Osteocyte (in vitro differentiated cells): ENCODE measurements at places on chromosomes 2 and 18. TPM values are rescaled to one million over a fixed set of nuclear protein-coding genes. Genes with fewer than 3 reads are reported as not detected.

CFC1 gene
- total RNA-seq = not detected in 2 replicates

- no peak for DNase-seq
Observed at GRCh38 chr2:222353993-222354392, 55.2 kb upstream of the PAX3 start.

DNA sequence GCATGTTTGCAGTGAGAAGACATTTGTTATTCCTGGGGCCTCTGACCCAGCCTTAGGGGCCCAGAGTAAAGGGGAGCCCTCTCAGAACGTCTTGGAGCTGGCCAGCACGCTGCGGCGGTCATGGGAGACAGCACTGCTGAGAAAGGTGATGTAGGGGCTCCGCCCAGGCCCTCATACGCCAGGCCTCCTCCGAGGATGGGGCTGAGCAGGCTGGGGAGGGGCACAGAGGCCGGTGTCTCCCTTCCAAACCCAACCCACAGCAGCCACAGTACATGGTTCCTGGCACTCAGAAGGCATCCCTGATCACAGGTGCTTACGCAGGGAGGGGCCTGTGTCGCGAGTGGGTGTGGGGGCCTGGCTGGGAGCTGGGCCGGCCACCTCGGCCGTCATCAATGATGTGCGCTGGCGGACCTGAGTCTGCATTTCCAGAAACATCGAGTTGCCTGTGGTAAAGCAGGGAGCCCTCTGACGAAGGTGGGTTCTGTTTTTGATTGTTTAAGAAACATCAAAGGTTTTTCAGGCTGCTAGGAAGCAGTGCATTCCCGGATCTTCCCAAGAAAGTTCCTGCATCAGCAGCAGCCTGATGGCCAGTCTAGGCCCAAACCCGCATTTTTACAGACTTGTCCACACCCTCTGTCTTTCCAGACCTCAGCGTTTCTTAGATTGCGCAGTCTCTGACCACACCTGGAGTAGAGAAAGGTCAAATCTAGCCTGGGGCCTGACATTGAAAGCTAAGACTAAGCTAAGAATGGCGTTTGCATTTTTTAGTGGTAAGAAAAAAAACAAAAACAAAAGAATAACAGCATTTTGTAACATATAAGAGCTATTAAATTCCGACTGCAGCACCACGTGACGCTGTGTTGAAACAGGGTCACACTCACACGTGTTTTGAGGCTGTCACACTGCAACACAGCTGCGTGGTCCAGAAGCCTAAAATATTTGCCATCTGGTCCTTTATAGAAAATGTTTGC, 51.2 kb upstream of the PXDN start:
- no peak for DNase-seq

DNA sequence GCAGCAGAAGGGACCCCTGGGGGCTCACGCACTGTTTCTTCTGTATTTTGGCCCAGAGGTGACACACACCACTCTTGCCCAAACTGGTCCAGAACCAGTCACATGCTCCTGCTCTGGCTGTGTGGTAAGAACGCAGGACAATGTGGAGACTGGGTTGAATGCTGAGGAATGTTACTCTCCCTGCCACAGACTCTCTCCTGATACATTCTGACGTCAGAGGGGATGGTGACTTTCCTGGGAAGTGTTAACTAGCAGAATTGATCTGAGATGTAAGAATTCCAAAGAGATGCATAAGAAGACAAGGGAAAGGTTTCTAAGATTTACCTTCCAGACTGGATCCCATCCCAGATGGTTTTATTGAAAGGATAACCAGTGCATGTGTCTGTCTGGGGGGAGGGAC, 100.8 kb downstream of the ASB1 start:
- no peak for DNase-seq

- no peak for DNase-seq
Observed at GRCh38 chr2:36584148-36584794, 13.7 kb downstream of the FEZ2 start.

DNA sequence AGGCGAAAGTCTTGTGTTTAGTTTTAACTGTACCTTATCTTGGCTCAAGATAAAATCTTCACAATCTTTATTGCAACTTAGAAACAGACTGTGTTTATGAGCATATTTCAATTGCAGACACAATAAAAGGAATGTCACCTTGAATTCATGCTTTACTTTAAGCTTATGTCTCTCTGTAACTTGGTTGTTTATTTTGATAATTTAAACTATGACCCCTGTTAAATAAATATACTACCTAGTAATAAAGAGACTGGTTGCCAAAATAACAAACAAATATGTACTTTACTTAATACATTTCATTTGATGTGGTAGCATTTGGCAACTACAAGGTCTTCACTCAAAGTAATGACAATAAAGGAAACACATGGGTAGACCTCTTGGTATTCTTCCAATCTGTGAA, 202.6 kb downstream of the KCNJ3 start:
- no peak for DNase-seq

STARD6 gene
- not detected in 2 replicates for total RNA-seq

DNA sequence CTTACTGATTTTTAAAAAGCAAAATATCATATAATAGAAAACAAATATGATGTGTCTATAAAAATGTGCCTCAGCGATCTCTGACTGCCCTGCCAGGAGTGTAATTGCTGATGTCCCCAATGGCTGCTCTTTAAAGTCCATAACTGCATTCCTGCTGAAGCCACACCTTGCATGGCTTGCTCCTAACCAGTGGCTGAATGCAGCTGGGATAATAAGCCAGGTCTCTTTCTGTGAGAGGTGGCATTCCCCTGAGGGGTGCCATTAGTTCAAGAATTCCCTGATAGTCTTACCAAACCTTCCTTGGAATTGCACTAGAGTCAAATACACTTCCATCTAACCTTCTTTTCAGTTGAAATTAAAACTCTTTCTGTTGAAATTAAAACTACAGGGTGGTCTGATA, 125.8 kb upstream of the ZNF804A start:
- no peak for DNase-seq

DNA sequence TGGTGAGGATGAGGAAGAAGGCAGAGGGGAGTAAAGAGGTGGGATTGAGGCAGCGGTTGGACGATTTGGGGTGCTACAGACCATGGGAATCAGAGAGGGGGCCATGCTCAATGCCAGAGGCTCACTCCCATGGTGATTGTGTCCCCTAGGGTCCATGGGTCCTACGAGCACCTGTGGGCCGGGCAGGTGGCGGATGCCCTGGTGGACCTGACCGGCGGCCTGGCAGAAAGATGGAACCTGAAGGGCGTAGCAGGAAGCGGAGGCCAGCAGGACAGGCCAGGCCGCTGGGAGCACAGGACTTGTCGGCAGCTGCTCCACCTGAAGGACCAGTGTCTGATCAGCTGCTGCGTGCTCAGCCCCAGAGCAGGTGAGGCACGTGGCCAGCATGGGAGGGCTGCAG, 5.2 kb downstream of the CAPN10 start:
- DNase-seq = no peak

DNA sequence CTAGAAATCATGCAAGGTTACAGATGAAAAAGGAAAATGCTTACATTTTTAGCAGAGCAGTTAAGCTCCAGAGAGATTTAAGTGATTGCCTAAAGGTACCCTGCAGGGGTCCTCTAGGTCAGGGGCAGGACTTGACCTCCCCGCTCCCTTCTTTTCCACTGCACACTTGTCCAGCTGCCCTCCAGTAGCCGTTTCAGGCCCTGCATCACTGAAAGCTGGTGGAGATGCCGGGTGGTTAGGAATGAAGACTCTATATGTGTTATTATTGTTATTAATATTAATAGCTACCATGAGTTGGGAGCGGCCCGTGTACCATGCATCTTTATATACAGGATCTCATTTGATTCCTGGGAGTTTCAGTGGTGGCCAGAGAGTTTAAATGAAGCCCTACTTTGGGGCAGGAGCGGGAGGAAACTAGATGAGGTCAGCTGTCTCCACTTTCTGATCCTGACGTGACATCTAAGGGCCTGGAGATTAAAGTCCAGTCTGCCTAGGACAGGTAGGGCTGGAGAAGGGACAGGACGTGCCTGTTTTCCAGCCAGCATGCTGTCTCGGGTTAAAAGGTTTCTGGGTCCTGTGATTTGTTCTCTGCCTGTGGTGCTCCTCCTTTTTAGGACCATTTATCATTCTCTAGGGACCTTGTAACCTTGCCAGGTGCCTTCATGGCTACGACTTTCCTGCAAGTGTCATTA, 2.1 kb downstream of the TMEM37 start:
- DNase-seq = no peak

IL37 gene
- total RNA-seq = not detected in 2 replicates

CHMP3 gene
- 111 and 124 TPM in 2 replicates for total RNA-seq

DNA sequence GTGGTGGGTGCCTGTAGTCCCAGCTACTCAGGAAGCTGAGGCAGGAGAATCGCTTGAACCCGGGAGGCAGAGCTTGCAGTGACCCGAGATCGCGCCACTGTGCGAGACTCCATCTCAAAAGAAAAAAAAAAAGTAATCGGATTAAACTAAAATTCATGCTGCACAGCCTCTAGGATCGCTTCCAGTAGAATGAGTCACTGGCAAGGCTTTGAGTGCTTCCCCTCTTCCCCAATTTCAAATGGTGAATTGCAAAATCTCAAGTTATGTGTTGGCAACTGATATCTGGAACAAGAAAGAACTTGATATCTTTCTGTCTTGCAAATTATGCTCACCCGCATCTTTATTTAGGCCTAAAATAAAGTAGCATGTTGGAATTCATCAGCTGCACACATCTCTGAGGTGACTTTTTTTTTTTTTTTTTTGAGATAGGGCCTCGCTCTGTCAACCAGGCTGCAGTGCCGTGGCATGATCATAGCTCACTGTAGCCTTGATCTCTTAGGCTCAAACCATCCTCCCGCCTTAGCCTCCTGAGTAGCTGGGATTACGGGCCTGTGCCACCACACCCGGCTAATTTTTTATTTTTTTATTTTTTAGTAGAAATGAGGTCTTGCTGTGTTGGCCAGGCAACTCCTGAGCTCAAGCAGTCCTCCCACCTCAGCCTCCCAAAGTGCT, 12.7 kb downstream of the TTC39C start:
- DNase-seq = no peak

- no peak for DNase-seq
Observed at GRCh38 chr2:10433947-10434885, 13.9 kb downstream of the ODC1 start.

DNA sequence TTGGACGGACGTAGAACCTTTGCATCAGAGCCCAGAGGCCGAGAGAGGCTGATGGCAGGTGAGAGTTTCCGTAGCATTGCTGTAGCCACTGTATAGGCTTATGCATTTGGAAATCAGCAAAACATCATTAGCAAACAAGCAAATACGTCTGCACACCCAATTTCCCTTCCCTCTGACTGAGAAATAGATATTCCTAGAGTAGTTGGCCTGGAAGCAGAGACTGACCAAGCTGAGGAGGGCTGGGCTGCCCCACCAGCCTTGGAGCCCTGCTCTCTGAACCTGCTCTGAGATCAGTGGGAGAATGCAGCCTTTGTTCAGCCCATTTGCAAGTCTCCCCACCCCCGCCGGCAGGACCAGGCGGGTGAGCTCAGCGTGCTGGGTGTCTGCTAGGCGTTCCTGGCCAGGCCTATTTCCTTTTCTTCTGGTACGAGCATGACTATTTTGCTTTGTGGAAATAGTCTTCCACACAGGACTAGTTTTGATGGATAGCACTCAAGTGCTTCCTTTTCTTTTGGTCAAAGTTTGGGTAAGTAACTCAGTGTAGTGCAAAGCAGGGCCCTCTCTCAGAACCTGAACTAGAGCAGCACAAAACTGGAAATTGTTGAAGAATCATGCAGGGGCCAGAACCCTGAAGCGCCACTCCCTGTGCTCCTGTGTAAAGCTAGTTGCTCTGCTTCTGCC, 21.9 kb upstream of the RNF149 start:
- DNase-seq = no peak

- DNase-seq = no peak
Observed at GRCh38 chr2:166671235-166671634, 177.2 kb upstream of the SCN7A start.

DNA sequence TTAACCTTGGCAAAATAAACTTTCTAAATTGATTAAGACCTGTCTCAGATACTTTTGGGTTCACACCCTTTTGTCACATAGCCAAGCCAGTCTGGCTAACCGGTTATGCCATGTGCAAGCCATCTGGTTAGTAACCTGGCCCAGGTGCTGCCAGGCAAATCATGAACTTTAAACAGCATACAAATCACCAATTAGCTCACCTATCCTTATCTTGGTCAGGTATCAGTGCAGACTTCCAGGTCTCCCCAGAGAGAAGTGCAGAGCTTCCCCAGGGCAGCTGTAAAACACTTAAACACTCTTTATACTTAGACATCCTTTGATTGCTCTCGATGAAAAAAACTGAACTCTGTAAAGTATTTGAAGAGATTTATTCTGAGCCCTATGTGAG, 14.9 kb upstream of the MC5R start:
- DNase-seq = no peak

GRCh38 chr2:121791801-121792221, 36.4 kb downstream of the TSN start:
- no peak for DNase-seq

- DNase-seq = no peak
Observed at GRCh38 chr2:231000211-231000904, 4.4 kb downstream of the SPATA3 start.

RAD51AP2 gene
- total RNA-seq = not detected in 2 replicates

GRCh38 chr2:28610583-28611201, 114.8 kb downstream of the PLB1 start:
- DNase-seq = no peak

DNA sequence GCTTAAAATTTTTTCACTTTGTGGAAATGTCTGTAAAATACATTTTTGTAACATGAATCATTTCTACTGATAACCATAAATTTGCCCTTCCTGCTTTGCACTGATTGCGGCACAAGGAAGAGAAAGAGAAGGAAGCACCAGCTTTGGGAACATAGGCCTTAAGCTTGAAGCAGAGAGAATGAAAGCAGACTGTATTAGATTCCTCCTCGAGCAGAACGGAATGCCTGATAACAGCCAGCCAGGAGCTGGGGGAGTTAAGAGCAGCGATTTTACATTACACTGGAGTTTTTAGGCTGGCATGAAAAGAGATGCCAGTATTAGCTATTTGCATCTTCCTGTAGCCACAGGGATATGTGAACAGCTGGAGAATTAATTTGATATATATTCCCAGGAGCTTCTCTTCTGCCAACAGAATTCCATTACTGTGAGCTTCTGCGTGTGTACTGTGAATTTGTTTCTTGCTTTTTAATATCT, 33.5 kb downstream of the CRIM1 start:
- no peak for DNase-seq

DNA sequence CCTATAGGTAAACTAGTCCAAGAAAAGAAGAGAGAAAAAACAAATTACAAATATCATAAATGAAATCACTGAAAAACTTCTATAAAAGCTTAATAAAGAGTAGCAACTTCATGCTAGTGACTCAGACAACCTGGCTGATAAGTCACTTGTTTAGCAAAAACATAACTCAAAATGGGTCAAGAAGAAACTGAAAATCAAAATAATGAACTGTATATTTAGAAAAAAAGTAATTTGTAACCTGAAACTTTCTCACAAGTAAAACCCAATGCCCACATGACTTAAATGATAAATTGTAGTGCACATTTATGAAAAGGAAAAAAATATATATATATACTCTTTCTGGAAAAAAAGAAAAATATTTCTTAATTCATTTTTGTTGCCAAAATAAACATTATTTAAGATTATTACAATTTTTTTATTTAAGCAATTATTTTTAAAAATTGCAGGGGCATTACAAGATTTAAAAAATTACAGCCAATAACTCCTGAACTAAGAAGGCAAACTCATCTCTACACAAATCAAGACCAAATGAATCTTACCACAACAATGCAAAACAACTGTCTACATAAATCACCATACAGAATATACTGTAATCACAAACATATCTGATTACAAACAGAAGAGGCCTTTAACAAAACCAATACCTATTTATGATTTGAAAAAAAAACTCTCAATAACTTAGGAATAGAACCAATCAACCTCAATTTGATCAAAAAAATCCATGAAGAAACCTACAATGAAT, 406.3 kb downstream of the CDH7 start:
- no peak for DNase-seq

NR4A2 gene
- total RNA-seq = 1.4 and 1.8 TPM in 2 replicates
